Astrocyte of the spinal cord (primary cell): ENCODE measurements at places on chromosomes 2 and 18.

DNA sequence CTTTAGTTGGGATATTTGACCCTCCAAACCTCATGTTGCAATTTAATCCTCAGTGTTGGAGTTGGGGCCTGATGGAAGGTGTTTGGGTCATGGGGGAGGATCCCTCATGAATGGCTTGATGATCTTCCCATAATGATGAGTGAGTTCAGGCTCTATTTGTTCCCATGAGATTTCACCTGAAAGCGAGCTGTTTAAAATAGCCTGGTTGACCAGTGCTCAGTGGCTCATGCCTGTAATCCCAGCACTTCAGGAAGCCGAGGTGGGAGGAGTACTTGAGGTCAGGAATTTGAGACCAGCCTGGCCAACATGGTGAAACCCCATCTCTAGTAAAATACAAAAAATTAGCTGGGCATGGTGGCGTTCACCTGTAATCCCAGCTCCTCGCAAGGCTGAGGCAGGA is 14.9 kb upstream of the PSME4 start:
- DNase-seq: no peak

DNA sequence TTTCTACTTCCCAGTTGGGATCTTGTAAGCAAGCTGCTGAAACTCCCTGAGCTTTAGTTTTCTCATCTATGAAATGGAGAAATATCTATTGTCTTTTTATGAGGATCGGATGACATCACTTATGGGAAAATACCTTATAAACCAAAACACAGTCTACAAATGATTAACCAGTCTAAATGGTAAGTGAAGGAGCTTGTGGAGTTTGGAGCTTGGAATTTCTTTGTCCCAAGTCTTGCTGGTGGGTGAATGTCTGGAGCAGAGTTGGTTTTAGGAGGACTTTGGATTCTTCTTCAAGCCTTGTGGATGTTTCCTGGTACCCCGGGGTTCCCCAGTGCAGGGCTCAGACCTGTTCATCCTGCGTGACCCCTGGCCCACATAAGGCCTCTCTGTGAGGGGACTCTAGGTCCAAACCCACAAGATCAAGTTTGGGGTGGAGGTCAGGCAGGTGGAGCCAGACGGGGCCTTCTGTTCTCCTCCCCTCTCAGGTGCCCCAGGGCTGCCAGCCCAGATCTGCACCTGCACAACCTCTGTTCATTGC is 43.2 kb downstream of the FOSL2 start:
- DNase-seq: no peak

GRCh38 chr18:48217258-48218250 is 191.6 kb downstream of the ZBTB7C start:
- DNase-seq: no peak

GRCh38 chr2:14524803-14525080 is 107.8 kb upstream of the LRATD1 start:
- peak; percentile 34 for DNase-seq

DNA sequence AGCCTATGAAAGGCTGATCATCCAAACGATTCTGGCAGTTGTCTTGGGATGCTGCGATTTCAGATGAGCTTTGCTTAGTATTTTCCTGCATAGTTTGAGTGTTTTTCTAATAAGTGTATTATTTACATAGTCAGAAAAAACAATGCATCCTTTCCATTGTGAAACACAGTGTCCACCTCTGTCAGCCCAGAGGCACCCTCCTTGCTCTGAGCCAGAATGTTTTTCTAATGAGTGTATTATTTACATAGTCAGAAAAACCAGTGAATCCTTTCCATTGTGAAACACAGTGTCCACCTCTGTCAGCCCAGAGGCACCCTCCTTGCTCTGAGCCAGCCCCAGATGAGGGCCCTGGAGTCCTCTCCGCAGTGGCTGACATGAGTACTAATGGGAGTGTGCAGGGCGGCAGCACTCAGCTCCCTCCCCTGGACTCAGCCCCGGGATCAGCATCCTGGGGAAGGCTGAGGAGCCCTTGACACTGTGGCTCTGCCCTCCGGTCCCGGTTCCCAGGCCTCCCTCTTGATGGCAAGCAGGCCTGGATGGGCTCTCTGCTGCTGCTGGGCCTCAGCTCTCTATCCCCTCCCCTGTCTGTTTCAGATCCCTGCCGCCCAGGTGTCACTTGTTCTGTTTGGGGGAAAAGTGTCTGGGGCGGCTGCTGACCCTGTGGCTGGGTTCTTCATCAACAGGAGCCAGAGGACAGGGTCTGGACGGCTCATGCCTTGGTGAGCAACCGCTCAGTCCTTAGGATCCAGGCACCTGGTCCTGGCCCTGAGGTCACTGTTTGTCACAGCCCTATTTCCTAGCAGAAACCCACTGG is 5.9 kb downstream of the MFSD2B start:
- peak; percentile 64 for DNase-seq

DNA sequence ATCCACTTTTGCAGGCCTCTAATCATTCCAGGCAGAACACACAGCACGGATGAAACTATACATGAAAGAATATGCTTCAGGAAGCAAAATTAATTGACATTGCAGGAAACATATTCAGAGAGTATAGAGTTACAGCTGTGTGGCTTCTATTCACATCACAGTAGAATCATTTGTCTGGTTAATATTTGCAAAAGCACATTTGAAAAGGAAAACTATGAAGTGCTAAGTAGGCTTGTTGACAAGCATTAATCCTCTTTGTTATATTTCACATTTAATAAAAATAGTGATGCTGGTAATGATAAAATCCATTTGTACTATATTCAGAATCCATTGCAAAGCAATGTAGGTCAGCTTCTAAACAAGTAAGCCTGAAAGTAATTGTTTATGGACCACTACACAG is 32.2 kb upstream of the PIK3C3 start:
- DNase-seq: no peak

DNA sequence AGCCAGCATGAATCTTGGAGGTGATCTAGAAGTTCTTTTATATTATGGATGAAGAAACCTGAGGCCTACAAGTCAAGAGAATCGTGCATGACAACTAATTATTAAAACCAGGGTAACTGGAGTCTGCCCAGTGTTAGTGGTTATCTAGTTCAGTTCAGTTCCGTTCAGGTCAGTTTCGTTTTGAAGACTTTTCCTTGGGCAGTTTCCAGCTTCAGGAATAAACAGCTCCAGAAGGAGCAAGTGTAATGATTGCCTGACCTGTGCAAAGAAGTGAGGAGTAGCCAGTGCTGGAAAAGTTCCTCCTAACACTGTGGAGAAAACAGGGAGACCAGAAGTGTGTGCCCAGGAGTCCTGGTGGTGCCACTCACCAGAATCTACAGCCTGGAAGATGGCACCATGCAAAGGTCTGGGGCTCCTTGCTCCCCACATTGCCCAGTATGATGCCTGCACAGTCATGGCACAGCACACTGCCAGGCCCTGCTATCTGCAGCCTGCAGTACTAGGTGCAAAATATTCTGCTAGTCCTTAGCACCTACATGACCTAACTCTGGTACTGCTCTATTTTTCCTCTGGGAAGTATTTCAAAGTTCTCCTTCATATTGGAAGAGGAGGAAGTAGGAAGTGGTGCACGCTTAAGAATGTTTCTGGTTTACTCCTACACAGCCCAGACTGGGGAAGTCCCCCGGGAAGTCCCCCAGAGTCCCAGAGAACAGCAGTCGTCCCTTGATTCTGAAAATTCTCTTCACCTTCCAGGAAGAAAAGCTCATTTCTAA is 65.8 kb downstream of the SUMO1 start:
- no peak for DNase-seq

DNA sequence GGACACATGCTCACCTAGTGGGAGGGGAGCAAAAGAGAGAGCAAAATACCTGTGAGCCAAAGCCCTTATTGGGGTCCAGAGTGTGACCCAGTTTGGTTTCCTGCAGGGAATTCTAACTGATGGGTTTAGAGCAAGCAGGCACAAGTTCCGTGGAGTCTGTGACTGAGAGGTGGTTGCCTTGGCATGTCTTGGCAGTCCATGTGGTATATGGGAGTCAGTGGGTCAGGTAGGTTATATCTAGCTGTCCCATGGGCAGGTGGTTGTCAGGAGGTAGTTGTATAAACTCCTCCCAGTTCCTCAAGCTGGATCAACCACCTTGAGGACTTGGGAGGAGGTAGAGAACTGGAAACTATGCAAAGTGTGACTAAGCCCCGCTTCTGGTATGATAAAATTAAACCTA is 452.8 kb upstream of the VWC2L start:
- no peak for DNase-seq

GRCh38 chr2:215921895-215922294 is 91.5 kb downstream of the MREG start:
- peak; percentile 94 for DNase-seq

DNA sequence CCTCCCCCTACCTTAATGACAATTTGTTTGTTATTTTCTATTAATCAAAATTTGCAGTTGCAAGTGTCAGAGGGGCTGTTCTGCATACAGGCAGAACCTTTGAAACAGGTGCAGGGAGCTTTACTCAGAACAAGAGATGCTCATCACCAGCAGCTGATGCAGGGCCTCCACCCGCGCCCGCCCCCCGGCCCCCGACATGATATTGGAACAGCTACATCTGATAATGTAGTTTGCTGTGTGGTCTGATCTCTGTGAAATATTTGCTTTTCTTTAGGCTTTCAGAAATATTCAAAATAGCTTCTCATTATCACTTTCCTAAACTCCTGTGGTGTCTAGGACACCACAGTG is 130.0 kb downstream of the PRKCE start:
- DNase-seq: no peak

DNA sequence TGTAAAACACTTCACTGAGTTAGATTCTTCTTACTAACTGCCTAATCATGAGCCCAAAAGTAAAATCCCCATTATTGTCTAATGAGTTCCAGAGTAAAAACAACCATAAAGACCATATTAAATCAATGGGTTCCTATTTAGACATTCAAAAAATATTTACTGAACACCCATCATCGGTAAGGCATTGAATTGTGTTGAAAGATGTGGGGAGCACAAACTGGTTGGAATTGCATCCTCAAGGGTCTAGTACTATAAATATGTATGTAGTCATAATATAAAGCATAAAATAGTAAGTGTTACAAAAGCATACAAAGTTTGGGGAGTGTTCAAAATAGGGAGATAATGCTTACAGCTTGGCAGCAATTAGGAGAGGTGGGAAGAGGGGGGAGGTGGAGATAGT is 3.0 kb upstream of the MARCHF4 start:
- DNase-seq: no peak

DNA sequence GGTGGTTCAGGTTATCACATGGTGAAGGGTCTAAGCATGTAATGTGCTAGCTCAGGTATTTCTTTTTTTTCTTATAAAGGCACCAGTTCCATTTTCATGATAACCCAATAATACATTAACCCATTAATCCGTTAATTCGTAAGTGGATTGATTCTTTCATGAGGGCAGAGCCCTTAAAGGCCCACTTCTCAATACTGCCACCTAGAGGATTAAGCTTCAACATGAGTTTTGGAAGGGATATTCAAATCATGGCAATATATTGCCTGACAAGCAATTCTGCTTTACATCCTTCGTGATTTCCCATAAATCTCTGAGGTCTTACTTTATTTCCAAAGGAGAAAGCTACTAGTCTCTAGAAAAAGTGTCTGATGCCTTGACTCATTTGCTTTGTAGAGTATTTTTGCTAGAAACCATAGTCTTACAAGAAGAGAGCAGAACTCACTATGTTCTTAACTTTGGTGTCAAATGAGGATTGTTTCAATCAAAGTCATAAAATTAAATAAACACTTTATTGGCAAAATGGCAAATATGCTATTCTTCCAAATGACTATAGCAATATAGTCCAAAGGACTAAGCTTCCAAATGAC is 271.3 kb downstream of the KCNS3 start:
- peak; percentile 66 for DNase-seq

DNA sequence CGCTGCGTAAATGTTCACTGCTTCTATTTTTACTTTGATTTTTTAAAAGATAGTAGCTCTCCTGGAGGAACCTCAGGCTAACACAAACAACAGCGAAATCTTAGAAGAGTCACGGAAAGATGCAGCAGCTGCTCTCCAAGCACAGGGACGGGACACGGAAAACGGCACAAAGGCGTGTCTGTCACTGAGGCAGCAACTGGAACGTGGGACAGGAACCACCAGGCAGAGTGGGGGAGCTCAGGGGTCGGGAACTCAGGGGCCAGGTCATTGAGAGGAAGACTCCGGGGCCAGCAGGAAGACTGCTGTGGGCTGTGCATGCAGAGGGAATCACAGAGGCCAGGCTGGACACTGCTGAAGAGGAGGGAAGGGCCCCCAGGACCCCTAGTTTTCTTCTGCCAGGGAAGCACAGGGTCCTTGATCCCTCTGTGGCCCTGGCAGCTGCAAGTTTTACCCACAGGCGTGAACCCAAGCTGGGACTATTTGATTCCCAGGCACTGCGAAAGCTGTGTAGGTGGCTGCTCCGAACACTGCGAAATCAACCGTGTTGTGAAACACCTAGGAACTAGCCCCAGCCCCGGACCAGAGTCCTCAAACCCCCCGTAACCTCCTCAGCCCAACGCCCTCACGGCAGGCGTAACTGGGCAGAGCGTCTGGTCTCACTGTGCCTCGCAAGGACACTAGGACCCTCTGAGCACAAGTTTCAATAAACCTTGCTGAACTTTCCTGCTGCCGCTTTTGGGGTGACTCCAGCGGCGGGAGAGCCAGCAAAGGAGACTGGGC is 263.0 kb downstream of the EIPR1 start:
- DNase-seq: no peak

- DNase-seq: peak; percentile 24
Observed at GRCh38 chr2:714005-714741, 37.0 kb upstream of the TMEM18 start.

DNA sequence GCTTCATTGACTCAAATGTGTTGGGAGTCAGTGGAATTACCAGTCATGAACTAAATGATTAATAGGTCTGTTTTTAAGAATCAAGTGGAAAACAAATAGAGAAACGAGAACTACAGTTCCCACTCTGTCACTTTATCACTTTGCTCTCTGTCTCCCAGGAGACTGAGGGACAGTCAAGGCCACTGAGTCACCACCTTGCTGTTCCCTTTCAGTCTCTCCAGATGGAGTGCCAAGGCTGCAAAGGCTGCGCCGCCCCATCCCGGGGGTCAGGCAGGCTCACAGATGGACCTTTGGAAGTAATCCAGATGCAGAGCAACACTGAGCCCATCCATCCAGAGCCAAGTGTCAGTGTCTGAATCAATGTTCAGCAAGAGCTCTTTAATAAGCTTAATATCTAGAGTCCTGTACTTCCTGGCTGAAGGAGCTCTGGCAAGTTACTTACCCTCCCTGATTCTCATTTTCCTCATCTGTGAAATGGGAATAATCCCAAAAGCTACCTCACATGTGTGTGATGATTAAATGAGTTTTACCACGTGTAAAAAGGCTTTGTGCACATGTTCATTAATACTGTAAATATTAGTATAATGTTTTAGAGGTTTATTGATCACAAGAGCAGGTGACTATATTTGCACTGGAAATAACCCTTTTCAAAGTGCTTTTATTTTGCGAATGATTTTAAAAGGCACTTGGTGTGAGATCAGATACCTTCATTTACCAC is 43.0 kb upstream of the EFEMP1 start:
- DNase-seq: peak; percentile 24

DNA sequence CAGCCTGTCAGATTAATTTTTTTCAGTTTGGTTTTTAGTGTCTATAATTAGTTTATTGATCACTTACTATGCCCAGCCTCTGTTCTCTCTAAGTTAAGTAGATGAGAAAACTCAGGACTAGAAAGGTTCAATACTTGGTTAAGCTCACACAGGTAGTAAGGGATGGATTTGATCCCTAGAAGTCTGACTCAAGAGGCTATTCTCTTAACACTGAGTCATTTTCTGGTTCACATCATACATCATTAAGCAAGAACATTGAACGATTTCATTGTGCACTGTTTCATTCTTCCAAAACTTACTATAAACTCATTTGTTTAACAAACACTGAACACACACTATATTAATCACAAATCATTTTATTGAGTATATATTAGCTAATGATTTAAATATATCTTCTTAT is 54.1 kb upstream of the SLC38A11 start:
- no peak for DNase-seq

GRCh38 chr2:16223841-16224177 is 283.5 kb downstream of the MYCN start:
- no peak for DNase-seq
